ENCODE measurements at places on chromosomes 11 and 22. TPM values are rescaled to one million over a fixed set of nuclear protein-coding genes. Genes with fewer than 3 reads are reported as not detected.

The DMC1 gene
- total RNA-seq: 4.4 TPM

The AHNAK gene
- total RNA-seq: 253 TPM

The C11orf86 gene
- total RNA-seq: not detected

The APLNR gene
- not detected for total RNA-seq

The C11orf87 gene
- not detected for total RNA-seq

The DPP3 gene
- 57.4 TPM for total RNA-seq

The HPX gene
- 0.45 TPM for total RNA-seq

The KCNQ1OT1 gene
- total RNA-seq: 1.3 TPM

The XKR3 gene
- total RNA-seq: not detected

The CCDC86 gene
- total RNA-seq: 58.2 TPM

The NELL1 gene
- total RNA-seq: not detected

- DNase-seq: no peak
Observed at GRCh38 chr11:122319085-122319484, 203.1 kb upstream of the BLID start.

GRCh38 chr11:65206441-65206841 lies 24.7 kb downstream of the CAPN1 start:
- no peak for DNase-seq

GRCh38 chr11:5288108-5288905 lies 13.4 kb downstream of the OR51B4 start:
- DNase-seq: no peak

DNA sequence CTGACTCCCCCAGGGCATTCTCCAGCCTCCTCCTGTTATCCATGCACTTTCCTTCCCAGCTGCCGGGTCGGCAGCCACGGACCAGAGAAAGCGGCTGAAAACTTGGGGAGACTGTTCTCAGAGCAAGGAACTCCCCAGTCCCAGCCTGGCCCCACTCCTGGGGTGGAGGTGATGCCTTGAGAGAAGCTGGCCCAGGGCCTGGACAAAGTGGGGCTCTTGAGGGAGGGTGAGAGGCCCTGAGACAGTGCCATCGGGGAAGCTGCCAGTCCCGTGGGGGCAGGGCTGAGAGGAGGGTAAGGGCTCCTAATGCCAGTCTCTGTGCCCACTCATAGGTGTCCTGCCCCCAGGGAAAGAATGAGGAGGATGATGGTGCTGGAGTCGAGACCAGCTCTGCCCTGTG lies 53.8 kb downstream of the FLRT1 start:
- DNase-seq: no peak

DNA sequence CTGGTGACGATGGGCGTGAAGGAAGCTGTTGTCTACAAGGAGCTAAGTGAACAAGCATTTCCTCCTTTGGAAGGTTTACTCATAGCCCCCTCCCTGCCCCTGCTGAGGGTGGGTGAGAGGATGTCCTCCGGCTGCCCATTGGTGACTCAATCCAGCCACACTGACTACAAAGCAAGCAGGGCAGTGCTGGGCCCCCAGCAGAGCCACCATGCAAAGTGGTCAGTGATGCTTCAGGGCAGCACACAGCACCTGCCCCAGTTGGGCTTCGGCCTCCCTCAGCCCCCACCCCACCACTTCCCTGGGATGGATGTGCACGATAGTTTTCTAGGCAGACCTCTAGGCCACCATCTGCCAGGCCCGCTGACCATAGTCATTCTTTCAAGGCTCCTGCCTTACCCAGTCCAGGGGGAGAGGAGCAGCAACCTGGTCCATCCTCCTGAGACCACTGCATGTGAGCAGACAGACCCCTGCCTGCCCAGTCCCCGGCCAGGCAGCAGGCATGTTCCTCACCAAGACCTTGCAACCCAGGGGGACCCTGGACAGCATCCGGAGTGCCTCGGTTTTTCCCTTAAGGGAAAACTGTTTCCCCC lies 125.1 kb downstream of the BCR start:
- no peak for DNase-seq

DNA sequence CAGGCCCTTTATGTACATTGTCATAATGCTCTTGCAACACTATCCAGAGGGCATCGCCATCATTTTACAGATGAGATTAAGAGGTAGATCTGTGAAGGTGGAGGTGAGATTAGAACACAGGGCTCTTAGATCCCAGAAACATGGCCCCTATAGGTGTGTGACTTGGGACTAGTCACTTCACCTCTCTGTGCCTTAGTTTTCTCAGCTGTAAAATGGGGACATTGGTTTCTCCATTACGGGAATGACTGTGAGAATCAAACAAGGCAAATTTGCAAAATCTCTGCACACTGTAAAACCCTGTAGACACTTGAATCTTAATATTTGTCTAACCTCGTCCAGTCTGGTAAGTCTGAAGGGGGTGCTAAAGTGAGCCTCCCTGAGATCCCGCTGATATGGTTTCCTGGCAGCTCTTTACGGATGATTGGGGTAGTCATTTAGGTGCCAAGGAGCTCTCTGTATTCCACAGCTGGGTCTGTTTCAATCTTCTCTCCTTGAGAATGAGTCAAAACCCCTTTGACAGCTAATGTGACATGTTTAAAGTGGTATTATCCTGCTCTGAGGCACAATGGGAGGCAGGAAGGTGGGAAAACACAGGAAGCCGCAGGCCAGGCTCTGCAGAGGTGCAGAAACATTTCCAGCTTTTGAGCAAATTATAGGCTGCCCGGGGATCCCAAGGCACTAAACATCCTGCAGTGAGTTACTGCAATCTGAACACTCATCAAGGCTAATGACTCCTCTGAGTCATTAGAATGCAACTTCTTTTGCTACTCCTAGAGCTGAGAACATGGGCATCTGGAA lies 140.8 kb downstream of the CCDC81 start:
- no peak for DNase-seq

DNA sequence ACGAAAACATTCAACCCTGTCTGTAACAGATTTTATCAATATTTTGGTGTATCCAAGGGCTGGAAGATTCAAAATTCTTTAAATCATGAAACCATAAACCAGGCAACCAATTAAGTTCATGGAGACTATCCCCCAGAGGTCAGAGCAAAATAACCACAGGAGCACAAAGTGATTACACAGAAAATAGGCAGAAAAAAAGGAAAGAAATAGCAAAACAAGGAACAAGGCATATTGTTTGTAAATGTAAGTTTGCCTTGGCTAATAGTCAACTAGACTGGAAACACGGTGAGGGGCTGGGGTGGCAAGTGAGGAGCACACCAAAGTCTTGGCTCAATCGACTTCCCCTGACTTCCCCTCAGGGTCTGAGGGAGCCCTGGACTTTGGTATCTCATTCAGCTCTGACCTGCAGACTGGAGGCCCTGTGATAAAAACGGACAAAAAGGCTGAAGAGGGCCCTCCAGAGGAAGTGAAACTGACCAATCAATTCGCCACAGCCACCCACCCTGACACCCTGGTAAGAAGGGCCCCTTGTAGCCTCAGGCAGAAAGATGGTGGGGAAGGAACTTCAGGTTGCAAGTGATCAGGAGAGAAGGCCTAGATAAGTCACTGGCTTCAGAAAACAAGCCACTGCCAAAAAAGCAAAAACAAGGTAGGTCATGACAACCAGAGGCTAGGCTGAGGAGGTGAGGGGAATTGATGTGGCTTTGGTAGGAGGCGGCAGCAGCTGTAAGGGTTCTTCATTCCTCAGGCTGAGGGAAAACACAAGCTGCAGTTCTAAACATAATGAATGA lies 1.8 kb downstream of the SIK3 start:
- no peak for DNase-seq

GRCh38 chr11:35796562-35796961 lies 134.0 kb downstream of the TRIM44 start:
- no peak for DNase-seq

GRCh38 chr11:1751999-1752906 lies 1.9 kb upstream of the IFITM10 start:
- no peak for DNase-seq

GRCh38 chr22:42283278-42284201 lies 13.1 kb upstream of the TCF20 start:
- no peak for DNase-seq

DNA sequence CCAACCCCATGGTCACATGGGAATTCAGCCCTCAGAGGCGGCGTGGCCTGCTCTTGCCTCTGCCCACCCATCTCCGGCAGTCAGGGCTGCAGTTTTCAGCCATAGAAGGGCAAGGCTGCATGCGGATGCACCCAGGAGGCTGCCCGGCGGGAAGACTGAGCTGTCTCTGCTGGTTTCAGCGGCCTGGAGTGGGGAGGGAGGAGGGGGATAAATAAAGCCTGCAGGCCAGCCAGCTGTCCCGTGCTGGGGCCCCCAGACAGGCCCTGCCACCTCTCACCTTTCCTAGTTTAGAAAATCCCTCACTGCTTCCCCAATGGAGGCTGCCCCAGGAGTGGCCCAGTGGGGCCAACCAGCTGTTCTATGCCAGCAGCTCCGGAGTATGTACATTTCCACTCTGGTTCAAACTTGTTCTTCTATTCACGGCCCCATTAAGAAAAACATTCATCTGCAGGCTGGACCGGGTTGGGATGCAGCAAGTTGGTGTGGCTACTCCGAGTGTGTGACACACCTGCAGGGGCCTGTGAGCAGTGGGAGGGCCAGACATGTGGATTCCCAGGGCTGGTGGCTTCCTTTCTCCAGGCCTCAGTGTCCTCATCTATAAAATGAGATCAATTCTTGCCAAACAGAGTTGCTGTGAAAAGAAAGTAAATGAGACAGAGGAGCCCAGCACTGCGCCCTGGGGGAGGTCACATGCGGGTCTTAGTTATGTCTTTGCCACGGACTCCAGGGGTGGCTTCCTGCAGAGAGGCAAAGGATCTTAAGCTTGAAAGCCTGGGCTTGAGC lies 5.0 kb downstream of the MICALL1 start:
- no peak for DNase-seq

- no peak for DNase-seq
Observed at GRCh38 chr11:56700914-56701485, 2.1 kb downstream of the OR9G1 start.

DNA sequence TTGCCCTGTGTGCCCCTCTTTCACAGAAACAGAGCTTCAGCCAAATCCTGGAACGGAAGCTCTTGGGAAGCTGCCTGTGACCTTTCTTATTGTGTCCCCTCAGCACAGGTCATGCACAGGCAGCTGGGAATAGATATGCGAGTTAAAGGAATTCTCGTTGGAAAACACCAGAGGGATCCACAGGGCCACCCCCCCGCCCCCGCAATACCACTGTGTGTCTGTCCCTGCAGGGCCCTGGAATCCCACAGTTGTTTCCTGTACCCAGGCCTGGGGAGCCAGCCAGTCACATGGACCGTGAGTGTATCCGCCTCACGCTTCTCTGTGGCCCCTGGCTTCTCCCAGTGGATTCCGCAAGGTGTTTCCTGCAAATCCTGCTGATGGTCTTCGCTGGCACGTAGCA lies 29.0 kb downstream of the TIMP3 start:
- no peak for DNase-seq

DNA sequence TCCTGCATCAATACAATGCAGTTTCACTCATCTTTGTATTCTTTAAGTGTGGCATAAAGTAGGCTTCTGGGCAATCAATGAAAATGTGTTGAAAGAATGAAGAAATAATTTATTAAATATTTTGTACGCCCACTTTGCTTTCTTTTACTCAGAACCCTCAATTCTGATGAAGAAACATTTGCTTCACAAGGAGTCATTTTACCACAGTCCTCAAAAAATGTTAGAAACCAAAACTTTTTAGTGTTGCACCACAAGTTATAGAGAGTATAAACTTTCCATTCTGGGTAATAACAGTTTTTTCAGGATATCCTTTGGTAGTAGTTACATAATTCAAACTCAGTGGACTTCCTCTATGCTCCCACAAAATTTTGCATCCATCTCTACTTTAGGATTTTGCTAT lies 360.5 kb downstream of the DLG2 start:
- no peak for DNase-seq

- DNase-seq: no peak
Observed at GRCh38 chr11:96197103-96197502, 145.9 kb downstream of the MAML2 start.

DNA sequence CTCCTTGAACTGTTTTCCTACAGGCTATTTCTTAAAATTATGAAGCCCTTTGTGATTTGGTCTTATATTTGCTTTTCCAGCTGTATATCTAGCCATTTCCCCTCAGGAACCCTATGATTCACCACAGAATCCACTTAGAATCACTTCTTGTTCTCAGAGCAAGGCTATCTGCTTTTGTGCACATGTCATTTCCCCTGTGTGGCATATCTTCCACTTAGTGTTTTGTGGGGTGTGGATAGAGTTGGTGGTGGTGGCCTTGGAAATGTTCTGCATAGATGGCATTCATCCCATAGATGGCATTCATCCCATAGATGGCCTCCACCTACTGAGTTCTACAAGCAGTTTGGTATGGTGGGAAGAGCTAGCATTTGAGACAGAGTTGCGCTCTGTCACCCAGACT lies 44.7 kb downstream of the SWAP70 start:
- DNase-seq: no peak

DNA sequence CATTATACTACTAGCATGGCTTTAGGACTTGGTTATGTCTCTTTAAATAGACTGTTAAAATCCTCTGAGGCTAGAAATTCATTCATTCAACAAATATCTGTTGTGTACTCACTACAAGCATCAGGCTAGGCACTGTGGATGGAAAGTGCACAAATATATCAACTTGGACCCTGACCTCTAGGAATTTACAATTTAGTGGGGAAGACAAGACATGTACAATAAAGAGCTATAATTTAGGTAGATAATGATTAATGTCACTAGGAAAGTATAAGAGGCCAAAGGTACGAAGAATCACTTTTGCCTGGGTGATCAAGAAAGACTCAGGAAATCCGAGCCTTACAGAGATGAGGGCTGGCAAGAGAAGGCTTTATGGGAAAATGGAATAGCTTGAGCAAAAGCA lies 25.6 kb upstream of the BMAL1 start:
- no peak for DNase-seq

- DNase-seq: no peak
Observed at GRCh38 chr22:26812731-26813130, 155.3 kb downstream of the MIAT start.

- DNase-seq: no peak
Observed at GRCh38 chr22:32544953-32545558, 70.4 kb downstream of the FBXO7 start.

DNA sequence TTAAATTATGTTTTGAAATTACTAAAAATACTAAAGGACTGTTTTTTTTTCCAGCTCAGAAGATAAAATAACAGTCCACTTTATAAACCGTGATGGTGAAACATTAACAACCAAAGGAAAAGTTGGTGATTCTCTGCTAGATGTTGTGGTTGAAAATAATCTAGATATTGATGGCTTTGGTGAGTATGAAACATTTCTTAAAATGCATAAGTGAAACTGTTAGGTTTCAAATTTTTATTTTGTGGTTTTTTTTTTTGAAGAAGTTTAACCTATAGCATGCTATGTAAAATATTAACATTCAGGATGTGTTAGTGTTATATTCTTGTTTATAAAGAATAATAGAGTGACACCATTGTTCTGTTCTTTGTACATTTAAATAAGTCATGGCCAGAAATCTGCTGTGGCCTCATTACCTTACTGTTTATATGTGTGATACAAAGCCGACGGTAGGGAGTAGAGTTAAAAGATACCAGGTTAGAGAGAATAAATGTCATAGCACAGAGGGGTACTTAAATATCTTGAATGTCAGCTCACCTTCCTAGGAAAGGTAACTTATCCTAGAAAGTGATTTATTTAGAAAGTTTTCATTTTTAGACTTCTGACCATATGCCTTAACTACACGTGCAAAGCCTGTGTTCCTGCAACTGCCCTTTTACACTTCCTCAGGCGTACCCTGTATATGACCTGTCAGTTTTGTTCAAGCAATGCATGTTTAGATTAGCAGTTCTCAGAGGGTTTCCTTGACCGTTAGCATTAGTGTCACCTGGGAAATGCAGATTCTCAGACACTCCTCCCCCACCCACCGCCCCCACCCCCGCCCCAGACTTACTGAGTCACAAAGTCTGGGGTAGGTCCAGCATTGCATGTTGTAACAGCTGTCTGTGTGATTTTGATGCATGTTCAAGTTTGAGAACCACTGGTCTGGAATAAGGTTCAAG lies 6.3 kb downstream of the FDX1 start:
- no peak for DNase-seq

- no peak for DNase-seq
Observed at GRCh38 chr11:75145972-75146519, 4.9 kb upstream of the SLCO2B1 start.
